ENCODE measurements at places on chromosomes 6 and 20.
A peak's percentile ranks its signal among the peaks of the same experiment; 100 is the strongest.

DNA sequence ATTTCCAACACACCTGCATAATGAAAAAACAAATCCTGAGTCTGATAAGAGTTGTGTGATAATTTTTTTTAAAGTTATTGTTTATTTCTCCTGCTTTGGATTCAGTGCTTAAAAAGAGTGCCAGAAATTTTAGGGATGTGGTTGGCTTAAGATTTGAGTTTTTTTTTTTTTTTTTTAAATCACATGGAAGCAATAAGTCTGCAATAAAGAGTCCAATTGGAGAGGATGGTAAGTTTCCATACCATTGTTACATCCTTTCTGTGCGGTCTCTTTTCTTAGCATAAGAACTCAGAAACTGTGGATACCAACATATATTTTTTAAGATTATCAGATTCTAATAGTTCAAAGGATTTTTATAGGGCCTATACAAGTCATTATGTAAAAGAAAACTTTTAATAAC is 171.0 kb downstream of the BCKDHB start:
- DNase-seq = peak; percentile 56

GRCh38 chr20:2922957-2923356 is 49.7 kb downstream of the PTPRA start:
- no peak for DNase-seq

GRCh38 chr6:67496191-67496590 is 1138.9 kb upstream of the ADGRB3 start:
- no peak for DNase-seq

- no peak for DNase-seq
Observed at GRCh38 chr6:47138046-47138445, 95.9 kb upstream of the ADGRF1 start.

GRCh38 chr20:32536851-32537656 is 48.1 kb downstream of the NOL4L start:
- no peak for DNase-seq

DNA sequence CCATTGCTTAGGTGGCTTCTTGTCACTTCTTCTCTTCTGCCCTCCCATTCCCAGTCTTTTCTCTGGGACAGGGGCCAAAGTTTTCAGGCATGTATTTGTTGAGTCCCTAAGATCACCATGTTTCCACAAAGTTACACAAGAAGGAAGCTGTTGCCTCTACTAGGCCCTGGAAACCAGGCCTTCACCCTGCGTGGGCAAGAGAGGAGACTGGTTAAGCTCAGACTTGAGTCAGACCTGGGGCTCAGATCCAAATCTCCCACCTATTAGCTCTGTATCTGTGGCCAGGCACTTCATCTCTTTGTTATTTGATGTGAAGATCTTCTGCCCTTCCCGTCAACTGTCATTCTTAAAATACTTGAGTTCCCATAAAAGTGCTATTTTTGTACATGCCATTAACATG is 154.6 kb downstream of the SASH1 start:
- DNase-seq = peak; percentile 79

DNA sequence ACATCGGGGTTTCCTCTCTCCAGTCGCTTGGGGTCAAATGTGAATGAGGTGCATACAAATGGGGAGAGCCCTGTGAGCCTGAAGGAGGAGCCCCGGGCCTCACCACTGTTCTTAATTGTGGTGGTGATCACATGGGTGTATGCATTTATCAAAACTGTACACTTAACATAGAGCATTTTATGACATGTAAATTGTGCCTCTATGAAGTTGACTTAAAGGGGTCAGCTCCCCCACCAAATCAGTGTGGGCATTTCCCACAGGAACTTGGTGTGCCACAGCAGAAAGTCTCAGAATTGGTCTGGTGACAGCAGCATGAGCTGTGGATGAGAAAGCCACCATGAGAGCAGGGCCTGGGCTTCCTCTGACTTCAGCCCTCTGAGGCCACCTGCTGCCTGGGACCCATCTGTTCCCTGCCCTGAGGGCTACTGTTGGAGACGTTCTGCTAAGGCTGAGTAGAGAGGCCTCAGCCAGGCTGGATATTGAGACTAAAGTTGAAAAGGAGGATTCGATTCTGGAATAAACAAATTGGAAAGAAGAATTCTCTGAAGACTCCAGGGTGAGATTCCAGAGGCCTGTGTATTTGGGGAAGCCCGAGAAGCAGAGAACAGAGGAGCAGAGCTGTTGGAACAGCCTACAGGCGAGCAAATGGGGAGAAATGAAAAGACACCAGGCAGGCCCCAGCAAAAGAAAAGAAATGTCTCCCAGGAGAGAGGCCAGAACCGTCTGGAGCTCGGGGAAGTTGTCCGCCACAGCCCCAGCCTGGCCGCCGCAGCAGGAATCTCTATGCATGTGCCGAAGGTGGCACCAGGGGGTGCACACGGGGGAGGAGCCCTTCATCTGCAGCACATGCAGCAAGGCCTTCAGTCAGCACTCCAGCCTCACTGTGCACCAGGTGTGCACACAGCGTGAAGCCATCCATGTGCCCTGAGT is 37.6 kb upstream of the XRN2 start:
- no peak for DNase-seq

- DNase-seq = peak; percentile 96
Observed at GRCh38 chr6:26022132-26022472, 59.5 kb downstream of the TRIM38 start.

DNA sequence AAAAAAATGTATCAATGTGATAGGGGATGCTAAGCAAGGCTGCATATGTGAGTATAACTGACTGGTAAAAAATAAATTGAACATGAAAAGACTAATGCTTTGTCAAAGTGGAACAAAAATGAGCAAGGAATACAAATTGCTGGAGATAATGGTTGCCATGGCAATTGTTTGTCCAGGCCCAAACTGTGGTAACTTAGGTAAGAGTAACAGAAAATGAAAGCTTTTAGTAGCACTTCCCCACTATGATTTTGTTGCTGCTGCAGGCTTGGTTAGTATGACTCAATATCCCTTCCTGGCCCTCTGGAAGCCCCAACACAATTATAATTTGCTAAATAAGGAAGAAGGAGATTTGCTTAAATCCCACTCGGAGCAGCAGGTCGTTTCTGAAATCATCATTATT is 577.1 kb downstream of the DOK5 start:
- no peak for DNase-seq

GRCh38 chr6:33114406-33114805 is 38.6 kb downstream of the HLA-DPB1 start:
- no peak for DNase-seq

- DNase-seq = no peak
Observed at GRCh38 chr6:125014661-125014957, 52.4 kb downstream of the RNF217 start.

Measured in muscle of back (tissue), 13 donors.